ENCODE measurements at places on chromosomes 12 and 14.

- DNase-seq, result no peak
Measured at GRCh38 chr12:49847161-49847560, 4.3 kb upstream of the BCDIN3D start.

DNA sequence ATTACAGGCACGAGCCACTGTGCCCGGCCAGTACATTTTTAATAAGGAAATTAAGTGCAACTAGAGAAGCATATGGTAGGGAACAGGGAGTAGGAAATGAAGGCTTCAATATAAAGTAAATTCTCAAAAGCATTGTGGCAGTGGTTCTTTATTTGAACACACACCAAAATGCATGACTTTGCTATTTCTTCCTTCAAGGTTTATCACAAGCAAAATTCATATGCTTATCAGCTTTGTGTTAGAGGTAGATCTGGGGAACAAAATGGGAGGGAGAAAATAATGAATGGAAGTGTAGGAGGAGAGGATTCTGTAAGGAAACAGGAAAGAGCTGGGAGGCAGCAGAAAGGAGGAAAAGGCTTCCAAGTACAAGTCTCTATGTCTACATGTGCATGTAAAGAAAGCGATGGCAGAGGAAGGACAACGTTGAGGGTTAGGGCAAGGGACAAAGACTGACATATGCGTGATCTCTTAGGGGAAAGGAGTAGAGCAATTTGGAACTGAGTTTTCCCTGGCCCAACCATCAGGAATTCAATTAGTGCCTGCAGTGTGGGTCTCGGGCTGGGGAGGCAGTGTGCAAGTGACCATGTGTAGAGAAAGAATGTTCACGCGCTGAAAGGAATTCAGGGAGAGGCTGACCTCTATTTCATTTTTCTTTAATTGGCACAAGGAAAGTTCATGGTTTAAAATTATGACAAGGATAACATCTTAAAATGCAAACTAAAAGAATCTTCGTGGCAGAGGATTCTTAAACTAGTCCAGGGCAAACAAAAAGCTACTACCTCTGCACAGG lies 22.9 kb upstream of the RASSF8 start:
- DNase-seq, result no peak

DNA sequence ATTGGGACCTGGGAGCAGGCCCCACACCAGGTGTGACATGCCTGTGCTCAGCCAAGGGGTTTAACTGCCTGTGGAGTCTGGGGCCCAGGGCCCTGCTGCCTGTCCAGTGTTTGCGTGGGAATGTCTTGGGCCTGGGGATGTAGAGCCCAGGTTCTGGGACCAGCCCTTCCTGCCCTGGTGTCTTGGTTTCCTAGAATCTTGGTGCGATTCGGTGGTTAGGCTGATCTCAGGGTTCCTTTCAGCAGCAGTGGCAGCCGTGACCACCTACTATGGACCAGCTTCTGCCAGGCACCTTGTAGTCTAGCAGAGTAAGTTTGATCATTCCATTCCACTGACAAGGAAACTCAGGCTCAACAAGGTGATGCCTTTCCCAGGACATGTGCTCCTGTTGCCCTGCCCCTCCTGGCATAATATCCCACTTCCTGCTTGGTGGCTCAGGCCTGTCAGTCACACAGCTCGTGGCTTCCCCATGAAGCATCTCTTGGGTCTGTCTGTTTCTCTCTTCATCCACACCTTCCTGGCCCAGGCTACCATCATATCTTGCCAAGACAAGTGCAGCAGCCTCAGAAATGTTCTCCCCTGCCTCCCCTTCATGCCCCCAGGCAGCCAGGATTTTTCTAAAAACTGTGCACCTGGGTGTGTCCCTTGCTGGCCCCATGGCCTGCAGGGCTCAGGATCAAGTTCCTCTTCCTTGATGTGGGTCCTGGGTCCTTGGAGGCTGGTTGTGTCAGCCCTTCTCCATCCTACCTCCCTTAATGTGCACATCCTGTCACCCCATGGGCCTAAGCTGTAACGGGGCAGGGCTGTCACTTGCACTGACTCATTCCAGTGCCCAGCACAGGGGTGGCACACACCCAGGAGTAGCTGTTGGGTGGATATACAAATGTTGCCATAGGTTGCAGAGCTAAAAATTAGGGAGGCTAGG lies 101.6 kb downstream of the SLC25A47 start:
- DNase-seq, result peak; percentile 38

GRCh38 chr14:102510616-102511520 lies 1.3 kb upstream of the ANKRD9 start:
- no peak for DNase-seq

DNA sequence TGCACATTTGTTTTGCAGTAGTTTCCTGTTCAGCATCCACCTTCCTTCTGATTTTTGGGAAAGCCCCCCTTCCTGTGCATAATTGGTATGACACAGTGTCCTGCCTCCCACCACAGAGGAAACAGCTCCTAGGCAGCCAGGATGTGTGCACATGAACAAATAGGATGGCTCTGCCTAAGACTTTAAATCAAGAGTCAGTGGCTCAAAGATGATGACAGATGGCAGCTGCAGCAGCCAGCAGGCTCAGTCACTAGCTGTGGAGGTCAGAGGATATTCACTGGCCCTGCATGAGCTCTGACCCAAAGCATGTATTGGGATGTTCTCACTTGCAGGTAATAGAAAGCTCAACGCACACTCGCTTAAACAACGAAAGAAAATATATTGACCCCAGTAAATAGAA lies 90.3 kb downstream of the KCNK10 start:
- no peak for DNase-seq

- DNase-seq, result no peak
Measured at GRCh38 chr12:27273114-27273513, 29.0 kb downstream of the STK38L start.

DNA sequence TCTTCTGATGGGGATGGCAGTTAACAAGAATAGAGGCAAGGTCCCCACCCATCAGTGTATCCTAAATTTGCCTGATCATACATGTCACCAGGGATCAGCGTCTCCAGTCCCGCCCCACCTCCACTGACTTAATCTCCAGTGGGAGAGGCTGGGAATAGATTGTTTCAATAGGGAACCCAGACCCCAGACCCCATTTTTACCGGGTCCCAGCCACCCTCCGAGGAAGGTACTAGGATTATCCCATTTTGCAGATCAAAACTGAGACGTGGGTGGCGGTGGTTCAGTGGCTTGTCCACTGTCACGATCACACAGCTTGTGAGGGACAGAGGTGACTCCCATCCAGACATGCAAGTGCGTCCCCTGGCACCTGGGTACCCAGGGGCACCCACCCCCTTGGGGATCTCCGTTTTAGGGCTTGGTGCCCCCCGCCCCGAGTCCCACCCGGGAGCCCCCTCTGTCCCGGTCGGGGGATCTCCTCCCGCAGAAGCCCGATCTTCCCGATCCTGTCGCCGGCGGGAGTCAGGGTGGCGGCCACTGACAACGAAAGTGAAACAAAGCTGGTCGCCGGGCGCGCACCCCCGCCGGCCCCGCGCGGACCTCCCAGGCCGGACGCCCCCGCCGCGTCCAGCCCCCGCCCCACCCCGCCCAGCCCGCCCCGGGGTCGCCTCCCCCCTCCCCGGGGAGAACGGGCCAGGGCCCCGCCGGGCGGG lies 523 bp downstream of the WSB2 start:
- DNase-seq, result peak; percentile 14

GRCh38 chr12:55771736-55772135 lies 28.8 kb downstream of the GDF11 start:
- DNase-seq, result no peak

- DNase-seq, result no peak
Measured at GRCh38 chr12:31298515-31298910, 27.4 kb downstream of the SINHCAF start.

DNA sequence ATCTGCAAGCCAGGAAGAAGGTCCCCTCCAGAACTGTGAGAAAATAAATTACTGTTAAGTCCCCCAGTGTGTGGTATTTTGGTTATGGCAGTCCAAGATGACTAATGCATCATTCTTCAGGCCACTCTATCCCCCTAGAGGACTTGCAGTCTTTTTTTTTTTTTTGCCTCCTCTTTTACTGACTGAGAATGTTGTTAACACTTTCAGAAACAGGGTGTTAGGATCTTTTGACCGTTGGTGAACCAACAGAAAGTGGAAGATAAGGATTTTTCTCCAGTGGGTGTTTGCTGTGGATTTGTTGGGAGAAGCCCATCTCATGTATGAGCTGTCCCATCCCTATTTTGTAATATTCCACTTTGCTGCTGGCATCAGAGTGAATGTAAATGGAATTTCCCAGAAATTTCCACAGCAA lies 37.8 kb downstream of the MARK3 start:
- DNase-seq, result peak; percentile 69

GRCh38 chr12:46292754-46293402 lies 24.0 kb upstream of the SLC38A1 start:
- no peak for DNase-seq

DNA sequence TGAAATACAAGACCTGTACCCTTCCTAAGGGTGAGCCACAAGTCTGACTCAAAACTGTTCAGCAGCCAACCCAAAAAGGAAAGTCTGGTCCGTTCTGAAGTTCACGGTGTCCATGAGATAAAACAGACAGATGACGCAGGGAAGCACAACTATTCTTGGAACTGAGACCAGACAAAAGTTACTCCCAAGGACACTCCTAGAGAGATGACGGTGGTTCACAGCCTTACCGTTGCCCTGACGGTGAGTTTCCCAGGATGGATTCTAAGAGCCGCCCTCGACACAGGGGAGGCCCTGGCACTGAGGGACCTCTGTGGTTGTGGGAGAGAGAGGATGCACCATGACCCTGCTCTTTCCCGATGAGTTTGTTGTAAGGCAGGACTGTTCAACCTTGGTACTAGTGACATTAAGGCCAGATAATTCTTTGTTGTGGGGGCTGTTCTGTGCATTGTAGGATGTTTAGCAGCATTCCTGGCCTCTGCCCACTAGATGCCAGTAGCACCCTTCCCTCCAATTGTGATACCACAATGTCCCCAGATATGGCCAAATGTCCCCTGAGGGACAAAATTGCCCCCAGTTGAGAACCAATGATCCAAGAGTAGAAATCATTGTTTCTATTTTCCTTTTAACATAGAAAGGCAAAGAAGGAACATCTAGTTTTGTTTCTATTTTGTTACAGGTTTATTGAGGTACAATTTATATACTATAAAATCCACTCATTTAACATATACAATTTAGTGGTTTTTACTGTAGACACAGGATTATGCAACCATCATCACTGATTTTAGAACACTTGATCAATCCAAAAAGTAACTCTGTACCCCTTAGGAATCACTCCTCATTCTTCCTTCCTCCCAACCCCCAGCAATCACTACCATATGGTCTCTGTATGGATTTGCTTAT lies 23.0 kb downstream of the OR10P1 start:
- peak; percentile 25 for DNase-seq

GRCh38 chr12:5094551-5094950 lies 50.9 kb downstream of the KCNA5 start:
- DNase-seq, result no peak

- DNase-seq, result no peak
Measured at GRCh38 chr12:89752341-89752740, 43.7 kb upstream of the ATP2B1 start.

GRCh38 chr14:74919421-74920165 lies 3.5 kb downstream of the RPS6KL1 start:
- no peak for DNase-seq

GRCh38 chr14:22434030-22434429 lies 155.0 kb downstream of the DAD1 start:
- no peak for DNase-seq

GRCh38 chr12:46369474-46370379 lies 2.8 kb downstream of the SLC38A2 start:
- no peak for DNase-seq

DNA sequence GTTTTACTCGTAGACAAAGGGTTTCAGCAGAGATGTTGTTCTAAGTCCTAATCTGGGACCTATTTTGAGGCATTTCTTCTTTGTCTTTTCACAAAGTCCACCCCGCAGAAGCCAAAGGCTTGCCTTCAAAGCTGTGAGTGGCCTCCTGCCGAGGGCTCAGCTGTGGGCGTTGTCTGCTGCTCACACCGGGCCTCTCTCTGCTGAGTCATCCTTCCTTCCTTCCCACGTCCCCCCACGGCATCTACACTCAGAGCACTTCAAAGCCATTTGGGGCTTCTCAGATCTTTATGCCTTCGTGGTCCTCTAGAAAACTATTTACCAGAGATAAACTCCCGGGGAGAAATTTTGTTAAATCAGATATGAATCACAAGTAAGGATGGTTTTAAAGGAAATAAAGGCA lies 115.9 kb upstream of the TMPO start:
- DNase-seq, result peak; percentile 69

GRCh38 chr14:30223966-30224365 lies 296.3 kb upstream of the PRKD1 start:
- no peak for DNase-seq

GRCh38 chr12:43292699-43293098 lies 259.3 kb downstream of the ADAMTS20 start:
- DNase-seq, result no peak

GRCh38 chr14:75549169-75549568 lies 26.9 kb downstream of the BATF start:
- no peak for DNase-seq

DNA sequence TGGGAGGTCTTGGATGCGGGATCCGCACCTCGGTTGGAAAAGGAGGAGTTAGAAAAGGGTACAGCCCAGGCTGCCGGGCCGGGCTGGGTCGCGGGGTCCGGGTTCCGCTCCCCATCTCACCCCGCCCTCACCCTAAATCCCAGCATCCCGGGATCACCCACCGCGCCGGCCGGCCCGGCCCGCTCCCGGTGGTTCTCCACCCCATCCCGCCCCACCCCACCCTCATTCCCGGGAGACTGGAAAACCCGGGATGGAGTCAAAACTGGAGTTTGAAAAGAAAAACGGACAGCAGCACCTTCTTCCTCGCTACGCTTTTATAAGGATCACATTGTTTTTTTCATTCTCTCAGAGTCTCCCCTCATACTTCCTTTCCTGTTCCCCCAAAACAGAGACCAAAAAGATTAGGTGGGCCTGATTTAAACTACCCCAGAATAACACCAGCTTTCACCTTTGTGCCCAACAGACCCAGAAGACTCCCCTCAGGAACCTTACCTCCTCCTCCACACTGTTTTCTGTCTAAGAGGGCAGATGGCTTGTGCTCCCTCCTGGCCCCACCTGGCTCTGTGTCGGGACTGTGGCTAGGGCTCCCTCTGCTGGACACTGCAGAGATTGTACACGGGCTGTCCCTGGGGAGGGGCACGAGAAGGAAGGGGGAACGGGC lies 2.8 kb downstream of the GLI1 start:
- peak; percentile 76 for DNase-seq

- DNase-seq, result no peak
Measured at GRCh38 chr12:24721191-24721590, 227.7 kb downstream of the BCAT1 start.

- DNase-seq, result peak; percentile 41
Measured at GRCh38 chr12:48183091-48183875, at the start of gene CCDC184. Gene CCDC184, plus strand, starts transcription at chr12:48183644. Its CDS starts 479 bp downstream, at chr12:48184123.

DNA sequence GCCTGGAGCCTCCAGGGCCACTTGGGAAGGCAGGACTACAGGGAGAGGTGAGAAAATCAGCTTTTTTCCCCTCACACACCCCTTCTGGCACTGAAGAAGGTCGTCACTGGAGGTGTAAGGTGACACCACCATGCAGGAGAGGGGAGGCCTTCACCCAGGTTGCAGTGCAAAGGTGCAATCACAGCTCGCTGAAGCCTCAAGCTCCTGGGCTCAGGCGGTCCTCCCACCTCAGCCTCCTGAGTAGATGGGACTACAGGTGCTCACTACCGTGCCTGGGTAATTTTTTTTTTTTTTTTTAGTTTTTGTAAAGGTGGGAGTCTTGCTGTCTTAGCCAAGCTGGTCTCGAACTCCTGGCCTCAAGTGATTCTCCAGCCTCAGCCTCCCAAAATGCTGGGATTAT lies 93.6 kb downstream of the TNFAIP2 start:
- DNase-seq, result no peak

- DNase-seq, result peak; percentile 48
Measured at GRCh38 chr12:98725476-98726247, 80.6 kb downstream of the APAF1 start.
